ENCODE measurements at places on chromosomes 13 and 19.

DNA sequence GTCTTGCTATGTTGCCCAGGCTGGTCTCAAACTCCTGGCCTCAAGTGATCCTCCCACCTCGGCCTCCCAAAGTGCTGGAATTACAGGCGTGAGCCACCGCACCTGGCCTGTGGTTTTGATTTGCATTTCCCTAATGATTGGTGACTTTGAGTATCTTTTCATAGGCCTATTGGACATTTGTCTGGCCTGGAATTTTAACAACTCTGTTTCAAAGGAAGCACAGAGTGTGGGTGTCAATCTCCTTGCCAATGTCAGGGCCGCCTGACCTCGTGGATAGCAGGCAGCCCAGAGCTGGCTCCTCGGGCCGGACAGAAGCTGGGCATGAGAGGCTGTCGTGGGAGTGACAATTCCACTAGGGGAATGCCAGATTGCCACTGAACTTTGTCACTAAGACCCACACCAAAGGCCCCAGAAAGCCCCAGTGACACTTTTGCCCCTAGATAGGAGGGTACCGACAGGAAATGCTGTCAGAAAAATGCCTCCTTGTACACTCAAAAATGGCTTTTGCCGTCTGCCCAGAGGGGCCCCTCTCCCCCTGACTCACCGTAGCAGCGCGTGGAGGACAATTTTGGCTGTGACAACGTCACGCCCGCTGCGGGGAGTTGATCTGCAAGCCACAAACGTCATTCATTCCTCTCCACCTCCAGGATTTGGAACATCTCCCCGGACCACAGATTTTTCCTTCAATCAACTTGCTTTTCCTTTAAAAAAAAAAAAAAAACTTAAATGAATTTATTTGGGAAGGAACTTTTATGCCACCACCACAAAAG lies 11.7 kb upstream of the ADGRE5 start:
- DNase-seq = no peak

DNA sequence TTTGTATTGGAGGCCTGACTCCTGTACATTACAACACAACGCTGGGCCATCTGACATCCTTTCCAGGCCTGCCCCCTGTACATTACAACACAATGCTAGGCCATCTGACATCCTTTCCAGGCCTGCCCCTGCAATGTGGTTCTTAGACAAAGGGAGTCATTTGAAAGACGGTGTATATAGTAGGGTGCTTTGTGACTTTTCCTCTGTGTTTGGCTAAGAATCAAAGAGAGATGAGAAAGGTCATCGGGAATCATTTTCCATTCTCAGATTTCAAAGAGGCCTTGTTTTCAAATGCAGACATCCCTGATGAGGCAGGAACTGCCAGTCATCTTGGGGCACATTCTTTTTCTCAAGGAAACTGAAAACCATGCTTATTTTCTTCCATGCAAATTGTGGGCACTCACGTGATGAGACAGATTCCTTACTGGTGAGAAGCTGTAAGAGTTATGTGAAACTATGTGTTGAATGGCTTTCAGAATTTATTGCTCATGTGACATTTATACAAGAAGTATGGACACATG lies 551.6 kb downstream of the MYO16 start:
- no peak for DNase-seq

DNA sequence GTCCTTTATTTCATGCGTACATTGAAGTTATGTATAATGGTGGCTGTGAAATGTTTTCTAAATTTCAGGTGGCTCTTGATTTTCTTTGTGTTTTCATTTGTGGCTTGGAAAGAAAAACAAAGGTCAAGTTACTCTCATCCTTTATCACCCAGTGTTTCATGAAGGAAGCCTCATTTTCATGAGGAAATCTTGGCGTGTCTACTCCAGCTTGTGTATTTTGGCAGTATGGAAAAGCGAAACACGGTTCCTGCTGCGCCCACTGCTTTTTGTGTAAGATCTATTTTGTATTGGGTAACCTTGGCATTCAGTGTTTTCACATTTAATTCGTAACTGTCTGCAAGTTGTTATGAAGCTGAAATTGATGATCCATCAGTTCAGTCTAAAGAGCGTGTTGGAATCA lies 147.0 kb upstream of the RNF113B start:
- no peak for DNase-seq

GRCh38 chr19:13018035-13018914 lies 23.0 kb downstream of the NFIX start:
- no peak for DNase-seq

DNA sequence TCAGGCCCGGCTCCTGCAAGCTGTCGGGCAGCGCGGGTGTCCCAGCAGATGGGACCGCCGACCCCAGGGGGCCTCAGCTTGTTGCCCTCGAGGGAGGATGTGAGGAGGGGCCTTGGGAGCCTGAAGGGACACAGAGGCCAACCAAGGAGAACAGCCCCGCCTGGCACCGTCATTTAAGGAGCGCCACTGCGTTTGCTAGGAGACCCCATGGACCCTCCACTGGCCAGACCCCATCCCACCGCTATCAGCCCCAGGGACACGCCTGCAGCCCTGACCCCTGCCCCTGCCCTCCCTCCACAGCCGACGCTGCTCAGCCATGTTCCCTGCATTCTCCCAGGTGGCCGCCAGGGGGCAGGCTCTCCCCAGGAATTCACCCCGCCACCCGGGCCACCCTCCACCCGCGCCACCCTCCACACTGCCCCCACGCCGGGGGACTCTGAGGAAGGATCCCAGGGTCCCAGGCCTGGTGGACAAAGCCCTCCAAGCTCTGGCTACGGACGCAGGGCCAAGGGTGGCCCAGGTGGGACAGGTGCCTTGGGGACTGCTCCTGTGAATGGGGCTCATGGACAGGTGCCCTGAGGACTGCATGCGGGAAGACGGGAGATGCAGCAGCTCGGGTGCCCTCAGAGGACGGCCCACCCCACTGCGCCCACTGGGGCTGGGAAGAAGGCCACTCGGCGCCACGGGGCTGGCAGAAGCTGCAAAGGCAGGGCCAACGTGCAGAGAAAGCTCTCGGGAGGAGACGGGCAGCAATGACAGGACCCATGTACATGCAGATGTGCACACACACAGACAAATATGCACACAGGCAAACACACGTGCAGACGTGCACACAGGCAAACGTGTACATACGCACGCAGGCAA lies 34.4 kb downstream of the PIP5K1C start:
- no peak for DNase-seq

- no peak for DNase-seq
Measured at GRCh38 chr13:41763782-41764181, 197.1 kb downstream of the VWA8 start.

- no peak for DNase-seq
Measured at GRCh38 chr13:113465300-113465699, 12.0 kb upstream of the ADPRHL1 start.

GRCh38 chr13:107088061-107088460 lies 520.1 kb upstream of the ARGLU1 start:
- DNase-seq = no peak

GRCh38 chr19:35162471-35163326 lies 8.2 kb downstream of the FXYD5 start:
- DNase-seq = no peak

- DNase-seq = no peak
Measured at GRCh38 chr19:8144273-8144995, 5.0 kb downstream of the FBN3 start.

GRCh38 chr19:35310331-35310730 lies 18.4 kb downstream of the MAG start:
- no peak for DNase-seq

DNA sequence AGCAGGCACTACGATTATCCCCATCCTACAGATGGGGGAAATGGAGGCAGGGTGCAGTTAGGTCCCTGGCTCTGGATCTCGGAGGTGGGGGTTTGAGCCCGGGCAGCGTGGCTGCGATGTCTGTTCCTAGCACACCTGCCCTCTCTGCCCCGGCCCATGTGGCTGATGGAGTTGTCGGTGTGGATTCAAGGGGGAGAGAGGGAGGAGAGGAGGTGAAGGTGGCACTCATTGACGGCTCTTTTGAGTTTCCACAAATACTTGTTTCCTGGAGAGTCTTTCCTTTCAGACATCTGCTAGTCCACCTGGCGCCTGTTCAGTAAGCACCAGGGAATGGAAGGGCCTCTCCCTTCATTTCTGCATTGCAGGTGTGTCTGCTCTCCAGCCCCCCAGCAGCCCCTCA lies 69.9 kb downstream of the ARHGEF18 start:
- DNase-seq = no peak

DNA sequence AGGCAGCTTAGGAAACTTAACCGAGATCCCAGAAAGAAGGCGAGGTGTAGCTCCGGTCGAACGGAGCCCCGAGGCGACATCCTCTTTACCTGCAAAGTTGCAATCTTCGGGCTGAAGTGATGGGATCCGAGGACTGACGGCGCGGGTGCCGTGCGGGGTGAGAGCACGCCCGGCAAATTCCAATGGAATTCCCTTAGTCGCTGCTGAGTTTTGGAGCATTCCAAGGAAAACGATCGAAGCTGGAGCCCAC lies 141 bp downstream of the TRPC4 start:
- DNase-seq = peak; percentile 9

DNA sequence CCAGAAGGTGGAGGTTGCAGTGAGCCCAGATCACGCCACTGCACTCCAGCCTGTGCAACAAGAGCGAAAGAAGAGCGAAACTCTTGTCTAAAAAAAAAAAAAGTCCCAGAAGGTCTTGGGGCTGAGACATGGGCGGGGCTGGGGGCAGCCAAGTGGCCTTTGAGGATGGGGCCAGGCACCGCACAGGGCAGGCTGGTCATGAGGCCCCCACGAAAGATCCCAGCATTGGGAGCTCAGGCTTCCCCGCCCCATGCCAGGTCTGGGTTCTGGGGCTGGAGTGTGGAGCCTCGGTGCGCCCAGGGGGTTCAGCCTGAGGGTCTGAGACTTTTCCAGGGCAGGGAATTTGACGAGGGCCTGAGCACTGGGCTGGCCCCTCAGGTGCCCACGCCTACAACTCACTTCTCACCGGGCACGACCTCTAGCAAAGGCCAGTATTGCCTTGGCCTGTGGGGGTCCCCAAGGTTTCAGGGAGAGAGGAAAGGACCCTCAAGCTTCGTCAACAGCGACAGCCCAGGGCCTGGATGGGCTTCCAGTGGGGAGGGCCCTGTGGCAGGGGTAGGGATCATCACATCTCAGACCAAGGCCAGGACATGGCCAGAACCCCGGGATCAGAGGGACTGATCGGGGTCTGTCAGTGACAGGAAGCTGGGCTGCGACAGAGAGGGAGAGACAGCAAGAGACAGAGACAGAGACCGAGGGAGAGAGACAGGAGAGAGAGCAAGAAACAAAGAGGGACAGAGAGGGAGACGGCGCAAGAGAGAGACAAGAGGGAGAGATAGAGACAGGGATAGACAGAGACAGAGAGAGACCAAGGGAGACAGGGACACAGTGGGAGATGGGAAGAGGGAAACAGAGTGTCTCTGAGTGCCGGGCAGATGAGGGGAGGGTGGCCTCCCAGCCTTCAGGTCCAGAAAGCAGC lies 7.5 kb upstream of the MEX3D start:
- no peak for DNase-seq

DNA sequence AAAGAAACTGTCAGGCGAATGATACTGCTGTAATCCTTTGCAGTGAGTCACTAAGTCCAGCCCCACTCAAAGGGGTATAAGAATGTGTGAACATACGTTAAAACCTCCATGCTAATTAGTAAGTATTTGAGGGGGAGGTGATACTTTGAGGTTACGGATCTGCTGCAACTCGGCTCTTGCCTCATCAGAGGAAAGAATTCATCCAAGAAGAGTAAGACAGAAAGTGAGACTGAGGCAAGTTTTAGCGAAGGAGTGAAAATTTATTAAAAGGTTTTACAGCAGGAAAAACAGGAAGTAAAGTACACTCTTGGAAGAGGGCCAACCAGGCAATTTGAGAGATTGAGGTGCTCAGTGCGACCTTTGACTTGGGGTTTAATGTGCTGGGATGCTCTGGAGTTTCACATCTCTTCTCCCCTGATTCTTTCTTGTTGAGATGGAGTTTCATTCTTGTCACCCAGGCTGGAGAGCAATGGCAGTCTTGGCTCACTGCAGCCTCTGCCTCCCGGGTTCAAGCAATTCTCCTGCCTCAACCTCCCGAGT lies 9.8 kb downstream of the CLEC4M start:
- no peak for DNase-seq

DNA sequence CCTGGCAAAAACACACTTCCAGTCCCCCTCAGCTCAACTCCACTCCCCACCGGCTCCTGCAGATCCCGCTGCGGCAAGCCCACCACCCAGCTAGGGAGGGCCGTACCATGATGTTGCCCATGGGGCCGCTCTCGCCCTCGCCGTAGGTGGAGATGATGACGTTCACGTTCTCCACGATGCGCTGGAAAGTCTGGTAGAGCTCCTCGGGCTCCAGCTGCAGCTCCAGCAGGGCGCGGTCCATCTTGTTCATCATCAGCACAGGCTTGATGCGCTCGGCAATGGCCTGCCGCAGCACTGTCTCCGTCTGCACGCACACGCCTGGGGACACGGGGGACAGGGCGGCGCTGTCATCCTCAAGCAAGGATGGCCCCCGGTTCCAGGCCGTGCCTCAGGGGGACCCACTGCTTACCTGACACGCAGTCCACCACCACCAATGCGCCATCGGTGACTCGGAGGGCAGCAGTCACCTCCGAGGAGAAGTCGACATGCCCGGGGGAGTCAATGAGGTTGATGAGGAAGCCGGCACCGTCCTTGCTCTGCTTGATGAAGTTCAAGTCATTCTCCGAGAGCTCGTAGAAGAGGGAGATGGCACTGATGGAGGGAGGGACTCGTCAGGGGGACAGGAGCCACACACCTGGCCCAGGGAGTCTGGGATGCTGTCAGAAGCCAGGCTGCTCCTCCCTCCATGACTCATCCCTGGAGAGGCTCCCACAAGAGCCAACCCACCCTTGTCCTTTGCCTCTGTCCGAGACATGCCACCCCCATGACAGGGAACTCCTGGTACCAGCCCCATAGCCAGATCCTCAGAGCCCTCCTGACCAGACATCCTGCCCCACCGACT lies 2.3 kb downstream of the EEF2 start:
- no peak for DNase-seq

DNA sequence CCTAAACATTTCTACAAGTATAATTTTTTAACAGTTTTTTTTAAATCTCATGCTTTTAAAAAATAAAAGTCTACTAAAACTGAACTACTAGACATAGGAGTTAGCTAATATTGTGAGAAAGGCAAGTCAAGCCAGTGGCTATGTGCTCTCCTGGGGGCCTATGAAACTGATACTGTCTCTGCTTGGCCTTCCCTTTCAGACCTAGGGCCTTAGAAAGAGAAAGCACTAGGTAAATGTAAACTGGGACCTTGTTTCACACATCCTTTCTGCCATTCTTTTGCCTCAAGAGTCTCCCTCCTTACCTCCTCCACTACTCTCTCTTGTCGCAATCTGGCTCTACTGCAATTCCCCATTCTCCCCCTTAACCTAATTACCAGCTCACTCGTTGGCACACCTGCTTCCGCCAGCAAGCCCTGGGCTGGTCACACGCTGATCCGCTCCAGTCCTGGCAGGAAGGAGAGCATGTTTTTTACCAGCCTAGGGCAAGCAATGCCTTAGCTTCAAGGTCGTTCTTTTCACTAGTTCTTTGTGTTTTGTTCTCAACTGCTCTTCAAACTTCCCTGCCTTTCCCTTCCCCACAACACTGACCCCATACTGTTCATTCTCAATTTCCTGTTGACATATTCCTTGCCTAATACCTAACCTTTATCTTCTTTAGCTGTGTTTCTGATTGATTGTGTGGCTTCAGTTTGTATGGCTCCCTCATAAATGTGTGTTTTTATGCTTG lies 23.1 kb downstream of the TBC1D4 start:
- no peak for DNase-seq

Measured in iPS DF 6.9 (cell line).